ENCODE measurements at places on chromosomes 1 and 21.

DNA sequence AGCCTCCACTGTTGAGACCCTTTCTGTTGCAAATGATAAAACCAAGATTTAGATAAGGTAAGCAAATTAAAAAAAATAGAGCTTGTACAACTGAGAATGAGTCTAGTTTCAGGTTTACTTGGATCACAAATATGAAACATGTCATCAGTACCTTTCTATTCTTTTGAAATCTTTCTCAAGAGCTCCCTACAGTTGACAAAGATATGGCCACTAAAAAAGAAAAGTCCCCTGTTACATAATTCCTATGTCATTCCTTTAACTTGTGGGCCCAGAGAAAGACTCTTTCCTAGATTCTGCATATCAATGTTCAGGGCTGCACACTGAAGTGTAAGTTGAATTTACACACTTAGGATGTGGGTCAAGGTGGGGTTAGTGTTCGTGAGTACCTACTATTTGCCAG lies 168.1 kb downstream of the PLA2G4A start:
- DNase-seq, result no peak

DNA sequence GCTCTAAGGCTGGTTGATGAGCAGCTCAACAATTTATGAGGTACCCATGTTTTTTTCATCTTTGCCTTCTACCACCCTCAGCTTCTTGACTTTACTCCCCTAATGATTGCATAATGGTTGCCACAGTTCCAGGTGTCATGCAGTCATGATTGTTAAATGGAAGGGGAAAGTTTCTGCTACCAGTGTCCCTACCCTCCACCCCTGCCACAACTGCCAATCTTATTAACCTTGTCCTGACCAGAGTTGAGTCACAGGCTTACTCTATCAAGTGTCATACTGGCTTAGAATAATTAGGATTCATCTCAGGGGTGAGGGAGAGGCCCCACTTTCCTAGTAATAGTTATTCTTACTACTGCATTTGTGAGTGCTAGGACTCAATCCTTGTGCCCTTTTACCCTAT lies 7.9 kb upstream of the FUBP1 start:
- DNase-seq, result no peak

DNA sequence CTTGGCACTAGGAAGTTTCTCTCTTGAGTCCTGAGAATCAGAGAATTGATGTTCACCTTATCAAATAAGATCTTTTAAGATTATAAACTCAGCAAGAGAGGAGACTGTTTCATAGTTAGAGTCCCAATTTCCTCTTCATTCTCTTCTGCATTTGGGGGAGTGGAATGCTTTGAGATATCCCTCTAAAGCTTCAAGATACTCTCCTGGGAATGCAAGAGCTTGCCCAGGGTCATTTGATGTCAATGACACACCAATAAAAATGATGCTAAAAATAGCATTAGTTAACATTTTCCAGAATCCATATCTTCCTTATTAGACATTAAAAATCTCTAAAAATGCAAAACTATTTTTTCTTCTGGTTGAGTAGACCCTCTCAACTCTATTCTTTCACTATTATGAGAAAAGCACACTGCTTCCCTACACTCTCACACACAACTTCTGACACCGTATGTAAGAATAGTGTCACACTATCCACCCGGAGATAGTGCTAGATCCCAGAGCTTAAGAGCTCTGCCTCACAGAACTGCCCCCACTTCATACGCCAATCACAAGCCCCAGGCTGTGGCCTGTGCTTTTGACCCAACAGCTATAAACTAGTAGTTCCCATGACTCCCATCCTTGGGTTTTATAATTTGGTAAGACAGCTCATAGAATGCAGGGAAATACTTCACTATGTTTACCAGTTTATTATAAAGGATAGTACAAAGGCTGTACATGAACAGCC lies 399.9 kb upstream of the RUNX1 start:
- no peak for DNase-seq

GRCh38 chr1:77950873-77951272 lies 28.0 kb downstream of the FUBP1 start:
- DNase-seq, result no peak

DNA sequence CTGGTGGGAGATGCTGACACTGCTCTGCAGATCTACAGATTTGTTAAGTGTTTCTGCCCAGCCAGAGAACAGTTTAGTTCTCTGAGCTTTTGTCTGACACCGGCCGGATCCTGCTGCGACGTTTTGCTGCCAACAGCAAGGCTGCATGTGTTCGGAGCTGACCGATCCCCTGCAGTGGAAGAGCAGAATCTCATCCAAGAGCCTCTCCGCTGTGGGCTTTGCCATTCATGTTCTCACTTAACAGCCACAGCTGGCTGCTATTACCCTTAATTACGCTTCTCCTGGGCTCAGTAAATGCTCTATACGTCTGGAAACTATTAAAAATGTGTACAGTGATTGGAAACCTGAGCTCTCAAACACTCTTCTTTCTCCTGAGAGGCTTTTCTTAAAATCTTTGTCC lies 105.3 kb downstream of the BCAR3 start:
- no peak for DNase-seq

DNA sequence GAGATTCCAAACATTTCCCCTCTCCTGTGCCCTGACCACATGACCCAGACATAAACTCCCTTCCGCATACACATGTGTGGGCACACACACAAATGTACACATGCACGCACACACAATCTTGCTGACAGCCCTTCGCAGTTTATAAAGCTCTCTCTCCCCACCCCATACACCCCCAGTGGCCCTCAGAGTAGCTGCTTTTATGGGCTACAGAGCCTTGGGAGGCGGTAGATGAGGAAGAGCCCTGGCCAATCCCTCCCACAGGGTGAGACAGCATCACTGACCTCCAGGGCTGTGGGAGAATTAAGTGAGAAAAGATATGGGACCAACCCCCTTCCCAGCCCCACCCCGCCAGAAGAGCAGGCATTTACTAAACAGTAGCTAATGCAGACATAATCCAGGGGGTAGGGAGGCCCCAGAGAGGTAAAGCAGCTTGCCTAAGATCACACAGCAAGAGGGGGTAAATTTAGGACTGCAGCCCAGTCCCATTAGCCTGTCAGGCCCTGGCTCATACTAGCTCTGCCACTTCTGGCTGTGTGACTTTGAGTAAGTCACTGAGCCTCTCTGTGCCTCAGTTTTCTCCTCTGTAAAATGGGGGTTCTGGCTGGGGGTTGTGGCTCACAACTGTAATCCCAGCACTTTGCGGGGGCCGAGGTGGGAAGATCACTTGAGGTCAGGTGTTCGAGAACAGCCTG lies 5.1 kb downstream of the SDC3 start:
- no peak for DNase-seq

DNA sequence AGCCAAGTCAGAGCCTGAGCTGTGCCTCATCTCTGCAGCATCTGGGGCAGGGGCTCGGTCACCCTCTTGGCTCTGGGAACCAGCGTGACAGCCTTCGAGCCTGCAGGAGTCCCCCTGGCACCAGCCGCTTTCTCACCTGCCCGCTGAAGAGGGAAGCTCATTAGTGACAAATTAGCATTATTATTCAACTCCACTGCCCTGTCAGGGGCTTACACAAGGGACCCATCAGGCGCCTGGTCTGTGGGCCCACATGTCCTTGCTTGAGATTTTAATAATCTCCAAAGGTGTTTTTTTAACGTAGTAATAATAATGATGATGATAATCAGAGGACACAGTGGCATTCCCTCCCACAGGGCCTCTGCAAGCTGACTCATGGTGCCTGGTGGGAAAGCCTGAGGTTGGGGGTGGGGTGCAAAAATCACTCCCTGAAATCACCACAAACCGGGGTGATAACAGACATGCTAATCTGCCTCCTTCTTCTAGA lies 98.1 kb upstream of the IGSF21 start:
- DNase-seq, result no peak

Measured in left renal cortex interstitium (tissue), 4 donors.